ENCODE measurements at places on chromosomes 7 and 10. TPM values are rescaled to one million over a fixed set of nuclear protein-coding genes. Genes with fewer than 3 reads are reported as not detected.

Gene VPS26A
- 45.7 TPM for total RNA-seq

Gene IFIT1B
- total RNA-seq, result not detected

Gene PON1
- 1.0 TPM for total RNA-seq

Gene ASIC3
- total RNA-seq, result 9.5 TPM

Gene HOXA5
- total RNA-seq, result 3.2 TPM

Gene RBM20
- 2.1 TPM for total RNA-seq

Gene MRLN
- total RNA-seq, result not detected

Gene TMEM196
- not detected for total RNA-seq

Measured in A549 treated with ZK216348 at 1 μM for 4 hours (cell line).